ENCODE measurements at places on chromosomes 11 and 22. TPM values are rescaled to one million over a fixed set of nuclear protein-coding genes. Genes with fewer than 3 reads are reported as not detected.

DNA sequence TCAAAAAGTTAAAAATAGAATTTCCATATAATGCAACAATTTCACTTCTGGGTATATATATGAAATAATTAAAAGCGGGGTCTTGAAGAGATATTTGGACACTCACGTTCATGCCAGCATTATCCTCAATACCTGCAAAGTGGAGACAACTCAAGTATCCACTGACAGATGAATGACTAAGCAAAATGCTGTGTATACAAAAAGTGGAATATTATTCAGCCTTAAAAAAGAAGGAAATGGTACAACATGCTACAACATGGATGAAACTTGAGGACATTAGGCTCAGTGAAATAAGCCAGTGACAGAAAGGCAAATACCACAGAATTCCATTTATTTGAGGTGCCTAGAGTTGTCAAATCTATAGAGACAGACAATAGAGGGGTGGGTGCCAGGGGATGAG lies 62.5 kb upstream of the GAL start:
- no peak for DNase-seq

- no peak for DNase-seq
Observed at GRCh38 chr11:47327949-47328348, 24.6 kb downstream of the MYBPC3 start.

DNA sequence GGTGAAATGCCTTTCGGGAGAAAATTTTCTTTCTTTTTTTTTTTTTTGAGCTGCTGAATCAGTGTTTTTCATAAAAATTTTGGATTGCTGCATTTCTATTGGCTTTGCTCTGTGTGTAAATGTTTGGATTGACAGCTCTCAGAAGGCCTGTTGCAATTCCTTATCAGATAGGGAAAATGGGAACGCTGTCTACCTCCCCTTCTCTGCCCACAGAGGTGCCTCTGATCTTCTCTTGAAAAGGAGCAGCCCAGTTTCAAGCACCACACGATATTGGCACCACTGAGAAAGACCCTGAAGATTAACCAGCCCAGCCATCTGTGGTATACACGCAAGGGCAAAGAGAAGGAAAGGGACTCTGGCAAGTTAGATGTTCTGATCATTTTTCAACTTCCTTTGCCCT lies 1272.2 kb downstream of the LRRC4C start:
- no peak for DNase-seq

DNA sequence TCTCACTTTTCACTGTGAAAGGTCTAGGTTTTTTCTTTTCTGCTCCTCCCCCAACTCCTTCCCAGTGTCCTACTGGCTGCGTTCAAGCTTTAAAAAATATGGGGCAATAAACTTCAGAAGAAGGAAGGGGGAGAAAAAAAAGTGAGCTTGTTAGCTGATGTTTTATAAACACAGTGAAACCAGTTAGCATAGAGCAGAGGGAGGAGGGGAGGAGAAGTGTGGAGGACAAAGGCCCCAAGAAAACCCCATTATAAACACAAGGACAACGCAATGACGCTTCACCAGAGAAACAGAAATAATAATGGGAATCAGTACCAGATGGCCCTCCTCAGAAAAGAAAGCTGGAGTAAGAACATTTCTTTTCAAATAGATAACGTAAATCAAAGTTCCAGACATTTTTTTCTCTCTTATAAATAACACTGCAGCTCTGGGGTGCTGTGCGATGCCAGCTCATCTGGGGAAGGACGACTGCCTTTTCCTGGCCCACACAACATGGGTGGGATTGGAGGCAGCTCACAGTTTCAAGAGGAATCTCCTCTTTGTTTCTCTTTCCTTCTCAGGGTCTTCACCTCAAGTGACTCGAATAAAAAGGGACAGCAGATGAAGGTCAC lies 235.4 kb upstream of the NARS2 start:
- DNase-seq, result peak; percentile 59

DNA sequence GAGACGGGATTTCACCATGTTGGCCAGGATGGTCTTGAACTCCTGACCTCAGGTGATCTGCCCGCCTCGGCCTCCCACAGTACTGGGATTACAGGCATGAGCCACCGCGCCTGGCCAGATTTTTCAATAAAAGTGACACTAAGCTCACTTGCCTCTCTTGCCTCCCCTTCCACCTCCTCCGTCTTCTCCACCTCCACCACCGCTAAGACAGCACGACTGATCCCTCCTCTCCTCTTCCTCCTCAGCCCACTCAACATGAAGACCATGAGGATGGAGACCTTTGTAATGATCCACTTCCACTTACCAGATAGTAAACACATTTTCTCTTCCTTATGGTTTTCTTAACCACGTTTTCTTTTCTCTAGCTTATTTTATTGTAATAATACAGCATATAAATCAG lies 14.2 kb downstream of the CERK start:
- no peak for DNase-seq

DNA sequence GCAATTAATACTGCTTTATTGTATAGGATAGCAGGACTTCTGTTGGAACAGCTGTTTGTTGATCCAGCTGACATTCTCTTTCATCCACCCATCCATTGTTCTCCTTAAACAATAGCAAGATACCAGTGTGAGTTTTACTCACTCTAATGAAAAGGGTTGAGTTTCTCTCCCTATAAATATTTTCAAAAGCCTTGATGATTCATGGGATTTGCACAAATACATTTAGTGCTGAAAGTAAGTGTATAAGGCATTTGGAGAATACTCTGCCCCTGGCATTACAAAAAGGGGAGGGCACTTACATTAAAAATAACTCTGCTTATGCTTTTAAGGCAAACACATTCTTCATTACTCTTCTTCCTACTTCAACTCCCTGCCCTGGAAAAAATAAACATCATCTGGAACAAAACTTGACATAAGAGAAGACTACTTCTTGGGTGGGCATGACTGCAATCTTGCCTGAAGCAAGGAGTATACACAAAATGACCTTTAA lies 634.9 kb downstream of the METTL15 start:
- DNase-seq, result no peak

GRCh38 chr11:46291441-46292150 lies 14.1 kb downstream of the CREB3L1 start:
- no peak for DNase-seq

The SLC37A2 gene
- polyA plus RNA-seq, result 2.3 TPM

The NXPE1 gene
- not detected for polyA plus RNA-seq

The GUCY1A2 gene
- 3.7 TPM for polyA plus RNA-seq

All from right renal pelvis (tissue), 4 donors.